Foreskin fibroblast (primary cell): ENCODE measurements at places on chromosomes 2 and 18.

DNA sequence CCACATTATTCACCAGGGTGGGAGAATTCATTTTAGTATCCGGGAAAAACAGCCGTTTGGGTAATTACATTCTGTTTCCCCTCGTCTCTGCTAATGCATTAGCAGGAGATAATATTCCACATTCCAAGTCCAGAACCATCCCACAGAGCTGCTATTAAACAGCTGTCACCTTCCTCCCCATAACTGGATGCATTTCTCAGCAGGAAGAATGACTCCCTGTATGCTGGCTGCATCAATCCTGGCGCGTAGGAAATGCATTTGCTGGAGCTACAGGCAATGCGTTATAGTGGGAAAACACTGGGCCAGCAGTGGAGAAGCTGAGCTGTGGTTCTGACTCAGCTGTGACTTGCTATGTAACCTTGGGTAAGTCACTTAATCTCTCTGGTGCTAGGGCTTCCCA lies 246.0 kb downstream of the CLIP4 start:
- DNase-seq = no peak

- DNase-seq = no peak
These were observed 707 bp upstream of the DGUOK start for GRCh38 chr2:73925853-73926492.

DNA sequence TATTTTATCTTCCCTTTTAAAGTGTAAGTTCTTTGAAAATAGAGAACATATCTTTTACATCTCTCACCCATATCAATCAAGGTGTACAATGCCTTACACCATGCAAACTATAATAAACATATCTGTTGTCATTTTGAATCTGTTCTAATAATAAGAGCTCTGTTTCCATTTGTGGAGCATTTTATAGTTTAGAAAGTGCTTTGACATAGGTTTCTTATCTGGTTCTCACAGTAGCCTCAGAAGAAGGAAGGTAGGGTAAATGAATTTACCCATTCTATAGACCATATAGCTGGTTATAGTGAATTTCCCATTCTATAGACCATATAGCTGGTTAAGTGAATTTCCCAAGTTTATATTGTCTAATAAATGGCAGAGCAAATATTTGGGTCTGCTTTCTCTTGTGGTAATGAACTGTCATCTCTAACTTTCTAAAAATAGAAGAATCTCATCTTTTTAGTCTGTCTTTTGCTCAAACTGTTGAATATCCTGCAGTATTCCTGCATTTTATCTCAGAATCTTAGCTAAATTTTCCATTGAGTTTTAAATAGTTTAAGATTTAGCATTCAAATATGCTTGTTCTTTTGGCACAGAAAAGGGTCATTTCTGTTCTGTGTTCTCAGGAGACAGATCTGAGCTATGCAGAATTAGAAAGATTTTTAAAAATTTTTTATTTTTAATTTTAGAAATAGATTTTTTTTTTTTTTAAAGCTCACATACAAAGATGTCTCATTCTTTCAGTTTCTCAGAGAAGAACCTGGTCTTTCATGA lies 80.7 kb upstream of the STON1 start:
- no peak for DNase-seq

DNA sequence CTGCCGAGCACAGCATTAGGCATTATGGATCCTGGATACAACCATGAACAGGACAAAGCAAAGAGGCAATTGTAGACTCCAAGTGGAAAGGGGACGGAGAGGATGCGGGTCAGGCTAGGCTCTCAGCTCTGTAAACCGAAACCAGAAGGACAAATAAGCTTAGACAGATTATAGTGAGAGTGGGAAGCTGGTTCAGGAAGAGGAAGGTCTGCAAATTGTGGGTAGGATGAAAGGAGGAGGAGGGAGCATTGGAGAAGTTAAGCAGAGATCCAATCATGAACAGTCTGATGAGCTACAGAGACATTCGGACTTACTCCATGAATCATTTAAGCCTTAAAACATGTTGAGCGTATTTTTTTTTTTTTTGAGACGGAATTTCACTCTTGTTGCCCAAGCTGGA lies 3.0 kb downstream of the MSH6 start:
- DNase-seq = peak; percentile 12

DNA sequence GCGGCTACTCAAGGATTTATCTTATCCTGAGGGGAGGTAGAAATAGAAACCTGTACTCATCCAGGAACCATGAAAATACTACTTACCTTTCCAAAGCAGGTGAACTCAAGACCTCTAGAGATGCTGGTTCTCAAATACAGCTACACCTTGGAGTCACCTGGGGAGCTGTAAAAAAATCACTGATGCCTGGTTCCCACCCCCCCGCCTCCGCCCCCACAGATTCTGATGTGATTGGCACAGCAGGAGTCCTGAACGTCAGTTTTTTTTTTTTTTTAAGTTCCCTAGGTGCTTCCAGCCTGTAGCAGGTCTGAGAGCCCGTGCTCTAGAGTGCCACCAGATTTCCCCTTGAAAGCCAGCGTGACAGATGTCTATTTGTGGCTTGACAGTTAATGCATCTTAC lies 113.6 kb downstream of the MRO start:
- no peak for DNase-seq

GRCh38 chr2:25053041-25053440 lies 11.2 kb downstream of the EFR3B start:
- no peak for DNase-seq

DNA sequence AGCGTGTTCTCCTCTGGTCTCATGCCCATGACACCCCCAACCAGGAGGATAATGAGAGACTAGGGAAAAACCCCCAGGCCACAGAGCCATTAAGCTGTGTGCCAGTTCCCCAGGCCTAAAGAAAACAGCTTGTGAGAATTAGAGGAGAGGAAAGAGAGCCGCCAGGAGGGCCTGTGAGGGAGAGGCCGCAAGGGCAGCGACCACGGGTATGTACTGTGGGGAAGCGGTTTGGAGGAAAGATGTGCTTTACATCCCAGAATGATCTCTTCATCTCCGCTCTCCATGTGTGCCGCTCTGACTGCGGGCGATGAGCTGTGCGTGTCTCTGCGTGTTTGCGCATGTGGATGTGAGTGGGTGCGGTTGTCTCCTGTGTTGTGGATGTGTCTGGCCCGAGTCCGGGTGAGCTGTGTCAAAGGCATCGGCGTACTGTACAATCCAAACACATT lies 82.9 kb downstream of the DYSF start:
- DNase-seq = peak; percentile 26

- DNase-seq = peak; percentile 76
These were observed 2.5 kb downstream of the IGFBP5 start for GRCh38 chr2:216692636-216693413.

GRCh38 chr2:28745225-28745624 lies 6.4 kb upstream of the PPP1CB start:
- DNase-seq = no peak

- DNase-seq = no peak
These were observed 1404.9 kb upstream of the SLC39A10 start for GRCh38 chr2:194252127-194252526.

GRCh38 chr2:190468814-190469569 lies 60.8 kb downstream of the MFSD6 start:
- peak; percentile 98 for DNase-seq

DNA sequence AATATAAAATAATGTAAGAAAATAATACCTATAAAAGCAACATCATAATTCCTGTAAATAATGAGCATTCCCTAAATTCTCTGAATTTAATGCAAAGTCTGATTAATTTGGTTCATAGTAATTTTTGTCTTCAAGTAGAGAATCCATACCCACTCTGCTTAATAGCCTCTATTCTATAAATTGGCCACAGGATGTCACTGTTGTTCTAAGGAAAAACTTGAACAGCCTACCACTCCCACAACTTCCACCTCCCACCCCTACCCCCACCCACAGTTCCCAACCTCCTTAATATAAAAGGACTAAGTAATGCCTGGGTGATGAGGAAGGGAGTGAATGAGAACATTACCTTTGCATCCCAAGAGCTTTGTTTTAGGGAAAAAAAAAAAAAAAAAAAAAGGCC lies 27.2 kb upstream of the BBS5 start:
- DNase-seq = peak; percentile 62

GRCh38 chr2:110678457-110679336 lies 834 bp upstream of the BUB1 start:
- no peak for DNase-seq

DNA sequence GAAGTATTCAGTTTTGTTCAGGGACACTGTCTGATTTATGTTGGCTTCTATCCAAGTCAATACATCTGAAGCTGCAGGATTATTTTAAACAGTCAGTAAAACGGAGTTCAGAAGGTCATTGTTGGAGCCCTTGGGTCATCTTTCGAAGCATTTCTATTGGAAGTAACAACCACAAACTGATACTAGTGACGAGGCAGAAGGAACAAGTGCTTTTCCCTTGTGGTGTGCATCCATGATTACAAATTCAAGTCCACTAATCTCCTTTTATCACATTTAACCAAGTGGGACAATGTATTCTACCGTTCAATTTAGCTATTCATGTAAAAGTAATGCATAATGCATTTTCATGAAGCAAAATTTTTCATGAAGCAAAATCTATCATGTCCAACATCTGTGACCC lies 76.9 kb downstream of the CD226 start:
- no peak for DNase-seq

- no peak for DNase-seq
These were observed 592 bp upstream of the MARS2 start for GRCh38 chr2:197704434-197705120.

DNA sequence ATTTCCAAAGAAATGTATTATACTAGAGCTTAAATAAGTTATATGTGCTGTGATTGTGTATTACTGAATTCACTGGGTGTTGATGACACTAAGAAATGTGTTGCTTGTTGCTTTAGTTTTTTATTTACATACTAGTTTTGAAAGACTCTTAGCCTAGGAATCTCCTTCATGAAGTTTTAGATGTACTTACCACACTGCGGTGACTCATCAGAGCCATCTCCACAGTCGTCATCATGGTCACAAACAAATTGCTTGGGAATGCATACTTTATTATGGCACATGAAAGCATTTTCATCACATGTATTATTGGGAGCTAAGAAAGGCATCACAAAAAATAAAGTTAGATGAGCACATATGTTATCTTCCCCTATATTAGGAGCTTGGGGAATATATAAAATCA lies 1624.2 kb downstream of the LRP1B start:
- peak; percentile 79 for DNase-seq

GRCh38 chr2:12032398-12032797 lies 286.0 kb downstream of the LPIN1 start:
- no peak for DNase-seq

DNA sequence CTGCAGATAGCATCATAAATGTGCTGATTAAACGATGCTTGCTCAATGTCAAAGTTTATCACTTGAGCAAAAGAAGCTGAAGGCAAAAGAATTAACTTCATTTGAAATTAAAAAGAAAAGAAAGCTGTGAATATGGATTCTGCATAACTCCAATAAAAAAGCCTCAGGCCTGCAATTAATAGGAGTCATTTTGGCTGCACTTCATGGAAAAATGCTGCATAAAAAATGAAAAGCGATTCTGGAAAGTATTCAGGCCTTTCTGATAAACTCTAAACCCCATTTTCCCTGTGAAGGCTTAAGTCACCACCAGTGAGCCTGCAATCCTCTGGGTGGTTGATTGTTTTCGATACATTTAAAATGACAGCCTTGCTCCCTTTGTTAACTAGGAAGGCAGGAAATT lies 1793.4 kb downstream of the SUCLG1 start:
- no peak for DNase-seq

DNA sequence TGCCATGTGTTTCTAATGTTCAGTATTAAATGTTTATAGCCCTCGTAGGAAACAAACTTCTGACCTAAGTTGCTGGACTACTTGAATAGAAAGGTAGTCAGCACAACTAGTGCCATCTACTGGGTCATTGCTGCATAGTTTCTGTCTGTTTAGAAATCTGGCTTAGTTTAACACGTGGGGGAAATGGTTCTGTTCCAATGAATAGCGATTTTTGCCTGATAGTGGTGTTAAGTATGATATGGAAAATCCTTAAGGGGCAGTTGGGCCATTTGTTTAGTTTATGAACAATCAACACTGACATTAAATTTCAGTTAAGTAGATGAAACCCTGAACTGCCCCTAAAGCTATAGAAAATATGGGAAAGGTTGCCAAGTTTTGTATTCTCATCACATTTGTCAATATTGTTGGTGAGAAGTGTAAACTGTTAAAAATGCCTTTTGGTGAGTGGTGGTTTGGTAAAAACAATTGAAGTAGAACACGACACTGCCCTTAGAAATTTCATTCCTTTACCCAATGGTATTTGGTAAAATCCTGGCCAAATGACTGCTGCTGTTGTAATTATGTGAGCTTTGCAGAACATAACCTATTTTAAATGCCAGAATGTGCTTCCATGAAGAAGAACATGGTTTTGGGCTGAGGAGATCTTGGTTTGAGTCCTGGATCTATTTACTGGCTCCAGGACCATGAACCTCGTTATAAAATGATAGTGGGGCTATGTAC lies 13.2 kb downstream of the NABP1 start:
- peak; percentile 74 for DNase-seq

DNA sequence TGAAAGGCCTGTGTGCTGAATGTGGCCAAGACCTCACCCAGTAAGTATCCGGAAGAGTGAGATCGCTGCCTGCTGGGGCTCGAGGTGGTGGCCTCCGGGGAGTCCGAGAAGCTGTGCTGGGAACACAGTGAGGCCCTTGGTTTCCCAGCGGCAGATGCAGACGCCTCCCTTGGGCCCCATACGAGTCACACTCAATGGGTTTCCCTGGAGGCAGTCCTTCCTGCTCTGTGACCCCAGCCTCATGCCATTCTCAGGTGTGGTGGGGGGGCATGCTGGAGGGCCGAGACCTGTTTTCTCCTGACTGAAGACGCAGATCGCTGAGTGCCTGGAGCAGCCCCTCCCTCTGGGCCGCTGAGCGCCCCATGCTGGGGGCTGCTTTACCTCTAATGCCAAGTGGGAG lies 15.7 kb downstream of the CTDP1 start:
- DNase-seq = no peak

DNA sequence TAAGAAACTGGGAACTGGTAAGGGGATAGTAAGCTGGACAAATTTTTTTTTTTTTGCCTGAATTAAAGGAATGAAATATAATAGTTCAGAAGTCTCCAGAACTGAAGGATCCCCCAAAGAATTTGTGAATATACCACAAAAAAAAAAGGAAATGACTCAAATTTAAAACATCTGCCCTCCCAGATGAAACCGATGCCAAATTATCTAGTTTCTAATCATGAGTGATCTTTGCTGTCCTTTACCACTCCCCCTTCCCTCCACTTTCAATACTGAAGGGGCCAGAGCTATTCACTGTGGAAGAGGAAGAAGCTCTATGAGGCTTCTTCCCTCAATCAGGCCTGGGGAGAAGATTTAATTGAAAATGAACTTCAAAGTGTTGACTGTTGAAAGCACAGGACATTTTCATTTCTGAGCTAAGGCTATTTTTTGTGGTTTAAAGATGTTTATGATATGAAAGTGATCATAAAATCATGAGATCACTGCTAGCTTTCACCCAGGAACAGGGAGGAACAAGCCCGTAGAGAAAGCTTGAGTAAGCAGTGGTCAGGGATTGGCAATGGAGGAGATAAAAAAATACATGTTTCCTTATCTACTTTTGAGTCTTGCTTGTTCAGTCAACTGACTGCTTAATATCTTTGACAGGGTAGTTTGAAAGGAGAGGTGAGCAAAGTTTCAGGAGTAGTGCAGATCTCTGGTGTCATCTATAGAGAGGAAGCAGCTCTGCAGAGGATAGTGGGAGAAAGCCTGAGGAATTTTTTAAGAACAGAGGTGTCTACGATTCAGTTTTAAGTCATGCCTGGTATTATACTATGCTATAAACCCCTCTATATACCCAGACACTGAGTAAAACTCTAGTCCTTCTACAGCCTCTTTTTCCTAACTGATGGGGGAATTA lies 409.5 kb upstream of the FIGN start:
- DNase-seq = no peak

- DNase-seq = no peak
These were observed 657.0 kb upstream of the SYT4 start for GRCh38 chr18:43934322-43934721.

- DNase-seq = no peak
These were observed 187.7 kb downstream of the IRS1 start for GRCh38 chr2:226611944-226612318.

GRCh38 chr18:66872277-66872676 lies 268.4 kb upstream of the CDH19 start:
- peak; percentile 0 for DNase-seq
